Regular cardiac myocyte (primary cell): ENCODE measurements at places on chromosomes 3 and 15. TPM values are rescaled to one million over a fixed set of nuclear protein-coding genes. Genes with fewer than 3 reads are reported as not detected.

TMEM212 gene
- total RNA-seq, result not detected in 2 replicates

ANKRD34C gene
- total RNA-seq, result not detected in 2 replicates

NR2E3 gene
- total RNA-seq, result 0.38 TPM in 1 of 2 replicates, not detected in the other

CFAP20DC gene
- 2.0 and 4.4 TPM in 2 replicates for total RNA-seq

C3orf20 gene
- total RNA-seq, result under 0.01 TPM in 1 of 2 replicates, not detected in the other

STAB1 gene
- 1.1 and 2.9 TPM in 2 replicates for total RNA-seq

HRH1 gene
- 7.1 and 9.6 TPM in 2 replicates for total RNA-seq

FMN1 gene
- total RNA-seq, result 0.58 and 0.85 TPM in 2 replicates

C3orf85 gene
- not detected in 2 replicates for total RNA-seq

SIDT1 gene
- total RNA-seq, result 0.28 and 0.77 TPM in 2 replicates

SCG3 gene
- total RNA-seq, result not detected in 2 replicates

ARPP21 gene
- 2.0 and 6.5 TPM in 2 replicates for total RNA-seq

MYL3 gene
- total RNA-seq, result not detected in 2 replicates

ZDHHC3 gene
- total RNA-seq, result 36.4 and 42.0 TPM in 2 replicates

EIF5A2 gene
- total RNA-seq, result 17.4 and 17.5 TPM in 2 replicates

C3orf22 gene
- not detected in 2 replicates for total RNA-seq

SLC6A11 gene
- total RNA-seq, result under 0.01 TPM in 2 replicates
